ENCODE measurements at places on chromosomes 16 and 17. TPM values are rescaled to one million over a fixed set of nuclear protein-coding genes. Genes with fewer than 3 reads are reported as not detected.

DNA sequence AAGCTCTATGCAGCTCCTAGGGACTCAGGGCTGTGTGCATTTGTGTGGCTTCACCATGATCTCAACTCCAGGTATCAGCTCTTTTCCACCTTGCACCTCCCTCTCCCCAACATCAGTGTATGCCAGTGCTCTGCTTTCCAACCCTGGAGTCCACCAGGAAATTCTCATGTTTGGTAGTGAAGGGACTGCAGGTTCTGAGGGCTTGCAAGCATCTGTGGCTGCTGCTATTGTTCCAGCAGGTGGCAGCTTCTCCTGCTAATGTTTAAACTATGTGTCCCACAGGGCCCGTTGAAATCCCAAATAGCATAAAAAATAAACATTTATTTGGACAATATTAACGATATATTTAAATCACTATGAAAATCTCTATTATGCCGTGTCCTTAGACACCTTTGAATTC is 82.0 kb downstream of the RGS9 start:
- no peak for DNase-seq

ACSM2A gene
- total RNA-seq: not detected

GRCh38 chr16:89511374-89511773 is 3.2 kb downstream of the SPG7 start:
- DNase-seq: no peak

DNA sequence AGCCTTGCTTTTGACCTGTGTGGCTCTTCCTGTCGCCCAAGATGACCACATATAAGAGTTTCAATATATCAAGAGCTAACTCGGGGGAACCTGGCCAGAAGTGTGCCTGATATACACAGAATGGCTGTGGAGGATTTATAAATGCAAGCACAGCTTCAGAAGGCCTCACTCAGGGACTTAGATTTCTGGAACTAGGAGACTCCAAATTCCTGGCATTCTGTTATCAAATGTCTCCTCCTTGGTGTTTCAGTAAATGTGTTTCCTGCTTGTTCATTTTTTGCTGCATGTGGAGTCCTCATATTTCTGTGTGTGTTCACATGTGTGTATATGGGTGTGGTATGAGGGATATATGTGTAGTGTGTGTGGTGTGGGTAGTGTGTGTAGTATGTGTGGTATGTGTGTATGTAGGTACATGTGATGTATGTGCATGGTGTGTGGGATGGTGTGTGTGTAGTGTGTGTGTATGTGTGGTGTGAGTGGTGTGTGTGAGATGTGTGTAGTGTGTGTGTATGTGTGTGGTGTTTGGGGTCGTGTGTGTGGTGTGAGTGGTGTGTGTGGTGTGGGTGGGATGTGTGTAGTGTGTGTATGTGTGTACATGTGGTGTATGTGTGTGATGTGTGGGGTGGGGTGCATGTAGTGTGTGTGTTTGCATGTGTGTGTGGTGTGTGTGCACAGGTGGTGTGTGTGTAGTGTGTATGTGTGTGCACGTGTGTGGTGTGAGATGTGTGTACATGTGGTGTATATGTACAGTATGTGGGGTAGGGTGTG is 981 bp upstream of the CD300H start:
- no peak for DNase-seq

ZNF423 gene
- total RNA-seq: 3.6 TPM

DNA sequence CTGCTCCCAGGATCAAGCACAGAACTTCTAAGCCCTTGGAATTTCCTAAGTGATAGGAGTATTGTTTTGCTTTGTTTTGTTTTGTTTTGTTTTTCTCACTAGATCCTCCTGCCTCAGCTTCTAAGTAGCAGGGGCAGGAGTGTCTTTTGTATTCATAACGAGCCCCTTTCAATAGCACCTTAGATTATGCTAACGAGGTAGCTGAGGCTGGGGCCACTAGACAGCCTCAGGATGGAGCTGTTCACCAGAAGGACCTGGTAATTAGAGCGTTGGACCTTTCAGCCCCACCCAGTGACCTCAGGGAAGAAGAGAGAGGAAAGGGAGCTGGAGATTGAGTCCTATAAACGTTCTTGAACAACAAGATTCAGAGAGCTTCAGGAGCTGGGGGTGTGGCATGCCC is 43.6 kb downstream of the IKZF3 start:
- no peak for DNase-seq

ALOX12B gene
- 0.08 TPM for total RNA-seq

GGT6 gene
- 0.07 TPM for total RNA-seq

GRCh38 chr16:88640498-88641247 is 2.3 kb downstream of the IL17C start:
- no peak for DNase-seq

KRTAP17-1 gene
- total RNA-seq: not detected

DNA sequence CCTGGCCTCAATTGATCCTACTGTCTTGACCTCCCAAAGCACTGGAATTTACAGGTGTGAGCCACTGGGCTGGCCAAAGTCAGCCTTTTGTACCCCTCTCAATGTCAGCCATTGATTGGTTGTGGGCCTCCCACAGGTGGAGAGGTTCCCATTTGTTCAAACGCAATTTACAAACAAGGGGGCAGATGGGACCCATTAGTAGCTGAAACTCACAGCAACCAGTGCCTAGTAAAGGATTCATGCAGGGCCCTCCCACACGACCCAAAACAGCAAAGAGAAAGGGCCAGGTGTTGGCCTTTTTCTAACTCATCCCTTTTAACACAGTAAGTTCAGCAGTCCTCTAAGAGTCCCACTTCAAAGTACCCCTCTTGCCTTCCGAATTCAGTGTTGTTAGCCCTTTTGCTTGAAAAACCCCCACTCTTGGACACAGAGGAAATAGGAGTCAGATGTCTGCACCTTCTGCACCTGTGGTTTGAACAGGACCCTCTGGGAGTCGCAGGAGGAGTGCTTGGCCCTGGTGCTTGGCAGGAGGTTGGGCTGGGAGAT is 89.2 kb downstream of the PITPNC1 start:
- DNase-seq: no peak

MRPL58 gene
- total RNA-seq: 77.7 TPM

DNA sequence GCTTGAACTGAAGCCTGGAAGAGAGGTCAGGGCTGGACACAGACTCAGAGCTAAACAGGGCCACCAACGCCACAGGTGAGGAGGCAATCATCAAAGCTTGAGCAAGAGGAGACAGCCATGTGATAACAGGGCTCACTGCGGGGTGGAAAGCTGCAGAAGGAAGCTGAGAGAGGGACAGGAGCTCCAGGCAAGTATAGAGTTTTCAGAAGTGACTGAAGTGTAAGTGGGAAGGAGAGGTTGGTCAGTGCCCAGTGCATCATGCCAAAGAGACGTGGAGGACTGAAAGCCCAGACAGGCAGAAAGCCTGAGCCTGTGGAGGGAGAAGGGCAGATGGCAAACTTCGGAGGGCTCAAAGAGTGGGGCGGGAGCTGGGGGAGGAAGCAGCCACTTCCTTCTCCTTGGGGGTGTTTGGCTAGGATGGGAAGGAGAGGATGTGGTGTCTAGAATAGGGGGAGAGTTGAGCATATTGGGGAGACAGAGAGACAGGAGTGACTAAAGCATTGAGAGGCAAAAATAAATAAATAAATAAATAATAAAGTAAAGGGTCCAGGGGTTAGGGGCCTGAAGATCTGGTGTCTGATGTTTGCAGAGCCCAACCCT is 2.6 kb downstream of the KIFC3 start:
- DNase-seq: no peak

GRCh38 chr16:78386557-78387324 is 287.3 kb downstream of the WWOX start:
- DNase-seq: no peak

TMC5 gene
- 0.33 TPM for total RNA-seq

MYH11 gene
- 0.07 TPM for total RNA-seq

DNA sequence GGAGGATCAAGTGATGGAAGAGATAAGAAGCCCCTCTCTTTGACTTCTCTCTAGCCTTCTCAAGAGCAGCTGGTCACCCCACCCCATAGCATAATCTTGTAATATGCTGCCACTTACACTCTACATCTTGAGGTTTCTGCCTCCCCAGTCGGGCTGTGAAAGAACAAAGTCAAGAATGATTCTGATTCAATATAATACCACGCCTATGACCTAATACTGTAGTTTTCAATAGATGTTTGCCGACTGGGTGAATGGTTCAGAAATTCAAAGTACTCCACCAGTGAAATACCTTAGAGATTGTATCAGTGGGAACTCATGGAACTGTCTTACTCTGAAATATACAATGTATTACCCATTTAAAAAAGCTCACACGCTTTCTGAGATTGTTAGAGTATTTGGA is 93.0 kb upstream of the ZFHX3 start:
- DNase-seq: no peak

CSF3 gene
- not detected for total RNA-seq

GRCh38 chr17:71432378-71433315 is 688.2 kb upstream of the SOX9 start:
- no peak for DNase-seq

- DNase-seq: no peak
Observed at GRCh38 chr16:52528393-52529065, 18.4 kb downstream of the TOX3 start.

DNA sequence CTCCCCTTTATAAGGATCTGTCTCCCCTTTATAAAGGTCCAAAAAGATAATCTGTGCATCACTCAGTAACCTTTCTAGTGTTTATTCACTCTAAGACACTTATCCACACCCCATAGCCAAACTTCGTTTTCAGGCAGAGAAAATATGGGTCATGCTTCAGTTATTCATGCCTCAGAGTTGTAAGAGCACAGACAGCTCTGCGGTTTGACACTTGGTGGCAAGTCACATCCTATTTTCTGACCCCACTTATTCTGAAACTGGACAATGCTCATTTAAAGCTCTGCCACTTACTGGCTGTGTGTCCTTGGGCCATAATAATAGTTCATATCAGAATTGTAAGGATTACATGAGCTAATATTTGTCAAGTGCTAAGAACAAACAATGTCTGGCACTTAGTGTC is 2.0 kb upstream of the KRTAP2-1 start:
- DNase-seq: no peak

GRCh38 chr16:53839150-53839549 is 135.2 kb downstream of the FTO start:
- no peak for DNase-seq

DNA sequence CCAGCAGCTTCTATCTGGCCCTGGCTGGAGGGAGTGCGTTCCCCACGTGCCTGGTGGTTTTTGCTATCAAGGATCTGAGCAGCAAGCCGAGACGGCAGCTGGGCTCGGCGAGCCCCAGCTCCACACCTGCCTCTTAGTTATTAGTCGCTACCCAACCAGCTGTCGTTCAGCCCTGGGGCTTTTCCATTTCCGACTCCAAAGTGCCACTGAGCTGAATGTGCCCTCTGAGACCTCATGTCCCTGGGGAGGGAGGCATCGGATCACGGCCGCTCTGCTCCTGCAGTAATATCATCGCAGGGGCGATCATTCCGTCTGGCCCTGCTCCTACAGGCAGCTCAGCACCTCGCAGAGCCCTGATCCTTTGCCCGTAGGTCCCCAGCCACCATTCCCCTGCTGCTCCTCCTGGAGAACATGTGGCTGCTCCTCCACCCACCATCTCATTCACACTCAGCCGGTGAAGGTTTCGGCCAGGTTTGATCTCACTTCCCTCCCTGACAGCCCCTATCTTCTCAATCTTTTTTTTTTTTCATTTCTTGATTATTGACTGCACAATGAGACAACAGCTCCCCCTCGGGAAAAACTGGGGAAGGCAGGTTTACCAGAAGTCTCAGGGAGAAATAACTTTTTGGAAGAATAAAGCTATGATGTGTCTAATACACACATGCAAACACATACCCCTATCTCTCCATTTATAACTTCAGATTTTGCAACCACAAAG is 86.7 kb downstream of the ZFHX3 start:
- peak; percentile 12 for DNase-seq

DNA sequence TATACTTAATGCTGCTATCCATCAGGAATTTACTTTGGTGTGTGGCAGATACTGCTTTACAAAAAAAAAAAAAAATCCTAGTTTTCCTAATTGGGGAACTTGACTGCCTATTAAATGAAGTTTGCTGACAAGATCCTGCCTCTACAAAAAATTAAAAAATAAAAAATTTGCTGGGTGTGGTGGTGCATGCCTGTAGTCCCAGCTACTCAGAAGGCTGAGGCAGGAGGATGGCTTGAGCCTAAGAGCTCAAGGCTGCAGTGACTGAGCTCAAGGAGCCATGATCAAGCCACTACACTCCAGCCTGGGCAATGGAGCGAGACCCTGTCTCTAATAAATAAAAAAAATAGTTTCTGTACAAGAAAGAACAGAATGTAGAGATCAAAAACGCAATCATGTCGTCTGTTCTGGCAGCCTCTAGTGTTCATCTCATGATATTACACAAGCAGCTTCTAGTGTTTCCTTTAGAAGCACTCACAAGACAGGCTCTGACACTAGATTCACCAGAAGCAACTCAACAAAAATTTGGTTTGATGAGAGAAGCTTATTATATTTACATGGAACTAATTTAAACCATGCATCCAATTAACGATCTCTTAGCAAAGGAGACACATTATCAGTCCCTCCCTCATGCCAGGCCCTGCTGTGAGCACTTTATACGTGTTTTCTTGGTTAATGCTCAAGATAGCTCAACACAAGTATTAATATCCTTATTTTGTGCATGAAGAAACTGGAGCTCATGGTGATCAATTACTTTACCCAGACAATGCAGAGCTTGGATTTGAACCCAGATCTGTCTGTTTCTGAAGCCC is 6.8 kb upstream of the KRTAP17-1 start:
- DNase-seq: peak; percentile 45

DNA sequence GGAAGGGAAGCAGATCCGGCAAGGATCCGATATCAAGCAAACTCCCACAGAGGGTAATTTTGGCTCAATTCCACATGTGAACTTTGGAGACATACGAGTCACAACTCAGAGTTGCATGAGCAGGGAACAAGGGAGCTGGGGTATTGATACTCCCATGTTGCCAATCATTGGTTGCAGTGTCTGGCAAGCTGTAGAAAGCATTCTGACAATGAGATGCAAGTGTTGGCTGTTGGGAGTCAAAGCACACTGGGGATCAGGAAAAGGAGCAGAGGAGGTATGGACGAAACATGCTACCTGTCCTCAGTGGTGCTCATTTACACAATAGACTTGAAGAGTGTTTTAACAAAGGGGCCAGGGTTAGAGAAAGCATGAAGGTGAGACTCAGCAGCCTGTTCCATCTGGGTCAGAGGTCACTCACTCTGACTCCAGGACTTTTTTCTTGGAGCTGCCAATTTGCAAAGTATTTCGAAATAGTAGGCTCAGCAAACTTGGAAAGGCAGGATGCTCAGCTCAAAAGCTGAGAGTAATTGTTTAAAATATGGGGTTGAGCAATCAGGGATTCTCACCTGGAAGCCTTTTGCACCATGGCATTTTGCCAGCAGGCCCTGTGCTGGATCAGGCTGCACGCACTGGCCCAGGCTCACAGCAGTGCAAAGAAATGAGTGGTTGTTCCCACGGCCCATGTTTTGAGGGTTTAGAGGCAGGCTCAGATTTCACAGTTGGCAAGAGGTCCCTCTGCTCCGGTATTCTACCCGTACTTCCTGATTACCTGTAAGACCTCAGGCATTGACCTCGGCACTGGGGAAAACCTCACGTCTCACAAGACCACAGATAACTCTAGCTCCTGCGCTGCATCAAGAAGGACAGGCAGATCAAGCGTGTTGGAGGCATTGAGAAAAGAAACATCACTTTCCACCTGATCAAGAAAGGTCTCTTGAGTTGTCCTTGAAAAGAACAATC is 17.6 kb upstream of the NKD1 start:
- no peak for DNase-seq
